ENCODE measurements at places on chromosomes 7 and 10. TPM values are rescaled to one million over a fixed set of nuclear protein-coding genes. Genes with fewer than 3 reads are reported as not detected.

Gene FAM241B
- total RNA-seq, result 6.6 TPM

GRCh38 chr7:69465262-69465661 lies 133.0 kb upstream of the AUTS2 start:
- no peaks in the 10 kb centered on the region for H3K36me3 ChIP-seq
- no peak overlapping the region for H3K4me3 ChIP-seq
- H3K27me3 ChIP-seq, result no peaks in the 10 kb centered on the region
- no peak for DNase-seq
- no peak overlapping the region for H3K27ac ChIP-seq
- no peaks in the 10 kb centered on the region for H3K4me1 ChIP-seq

- H3K4me3 ChIP-seq, result no peak overlapping the region
- H3K36me3 ChIP-seq, result no peaks in the 10 kb centered on the region
These were observed 24.1 kb downstream of the PRF1 start for GRCh38 chr10:70578371-70578947.

Gene BTBD16
- total RNA-seq, result 1.2 TPM

Gene GCK
- 1.2 TPM for total RNA-seq

Gene DNAJC12
- 1.9 TPM for total RNA-seq

All from aorta (tissue), 5 donors.